ENCODE measurements at places on chromosomes 1 and 21.

GRCh38 chr1:12102066-12102465 is 39.0 kb downstream of the TNFRSF8 start:
- DNase-seq, result no peak

GRCh38 chr1:74344387-74344786 is 109.2 kb downstream of the TNNI3K start:
- DNase-seq, result no peak

DNA sequence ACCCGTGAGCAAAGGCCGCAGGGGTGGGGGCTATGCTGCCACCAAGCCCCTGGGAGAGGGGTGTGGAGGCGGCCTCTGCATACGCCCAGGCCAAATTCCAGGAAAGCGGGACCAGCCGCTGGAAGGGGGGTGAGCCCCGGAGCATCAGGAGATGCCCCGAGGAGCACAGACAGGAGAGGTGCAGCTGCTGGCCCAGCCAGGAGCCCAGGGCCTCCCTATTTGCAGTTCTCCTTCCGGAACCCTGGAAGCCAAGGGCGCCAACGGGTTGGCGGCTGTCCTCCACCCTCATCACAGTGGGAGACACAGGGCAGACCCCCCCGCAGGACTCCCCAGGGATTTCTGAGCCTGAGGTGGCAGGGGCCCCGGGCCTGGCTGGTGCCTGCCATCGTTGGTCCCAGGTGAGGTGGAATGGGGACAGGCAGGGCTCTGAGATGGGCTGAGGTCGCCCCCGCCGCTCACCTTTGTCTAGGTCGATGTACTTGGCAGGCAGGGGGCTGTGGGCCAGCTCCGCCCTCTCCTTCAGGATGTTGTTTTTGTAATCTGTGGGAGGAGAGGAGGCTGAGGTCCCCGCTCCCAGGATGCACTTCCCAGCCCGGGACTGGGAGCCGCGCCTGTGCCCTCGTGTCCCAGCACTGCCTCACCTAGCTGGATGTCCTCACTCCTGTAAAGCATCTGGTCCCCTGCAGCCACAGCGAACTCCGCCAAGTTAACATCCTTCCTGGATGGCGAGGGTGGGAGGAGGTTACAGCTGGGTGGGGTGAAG is 4.4 kb upstream of the DVL1 start:
- DNase-seq, result no peak

GRCh38 chr1:100443811-100444571 is 91.7 kb downstream of the CDC14A start:
- no peak for DNase-seq

DNA sequence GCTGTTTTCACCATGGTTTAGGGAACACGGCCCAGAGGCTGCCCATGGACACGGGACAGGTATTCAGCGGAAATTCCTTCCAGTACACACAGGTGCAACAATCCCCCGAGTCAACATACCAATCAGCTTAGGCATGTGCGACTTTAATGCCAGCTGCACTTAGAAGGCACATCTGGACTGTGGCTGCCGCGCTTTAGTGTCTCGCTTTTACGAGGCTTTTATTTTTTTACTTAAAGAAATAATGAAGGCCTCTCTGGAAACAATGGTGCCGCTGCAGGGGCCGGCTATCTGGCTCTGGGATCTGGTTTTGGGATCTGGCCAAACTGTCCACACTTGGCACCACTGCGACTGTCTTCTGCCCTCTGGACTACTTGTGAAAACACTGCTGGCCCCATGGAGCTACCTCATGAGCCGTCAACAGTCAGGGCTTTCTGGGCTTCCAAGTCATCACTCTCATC is 55.5 kb downstream of the SLC66A1 start:
- DNase-seq, result no peak

- DNase-seq, result no peak
These were observed 33.9 kb upstream of the ATP2B4 start for GRCh38 chr1:203592730-203593129.

- no peak for DNase-seq
These were observed 178.9 kb upstream of the C1orf105 start for GRCh38 chr1:172241540-172241939.

GRCh38 chr21:25862596-25862995 is 127.8 kb downstream of the GABPA start:
- no peak for DNase-seq

DNA sequence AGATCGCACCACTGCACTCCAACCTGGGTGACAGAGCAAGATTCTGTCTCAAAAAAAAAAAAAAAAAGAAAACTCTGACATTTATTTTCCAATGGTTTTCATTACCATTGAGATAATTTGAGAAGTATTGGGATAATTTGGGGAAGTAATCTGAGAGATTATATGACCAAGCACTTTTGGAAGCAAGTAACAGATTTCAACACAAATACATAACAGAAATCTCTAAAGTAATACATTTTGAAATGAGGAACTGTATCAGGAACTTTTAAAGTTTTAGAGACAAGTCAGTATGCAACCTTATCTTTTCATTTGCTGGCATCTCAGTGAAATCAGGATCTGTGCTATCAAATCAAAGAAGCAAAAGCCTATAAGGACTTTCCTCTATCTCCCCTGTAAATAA is 25.4 kb upstream of the SLC16A1 start:
- no peak for DNase-seq

DNA sequence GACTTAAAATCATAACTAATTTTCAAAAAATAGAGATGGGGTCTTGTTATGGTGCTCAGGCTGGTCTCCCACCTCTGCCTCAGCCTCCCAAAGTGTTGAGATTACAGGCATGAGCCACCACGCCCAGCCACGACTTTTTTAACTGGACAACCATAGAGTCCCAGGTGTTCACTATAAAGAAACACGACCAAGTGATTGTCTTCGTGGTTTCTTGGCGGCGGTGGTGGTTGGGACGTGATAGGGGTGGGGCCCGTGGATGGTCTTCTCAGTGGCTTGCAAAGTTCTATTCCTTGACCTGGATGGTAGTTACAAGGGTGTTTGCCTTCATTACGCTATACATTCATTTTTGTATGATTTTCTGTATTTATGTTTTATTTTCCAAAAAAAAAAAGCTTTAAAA is 34.6 kb upstream of the COX20 start:
- no peak for DNase-seq

- DNase-seq, result no peak
These were observed 50.5 kb upstream of the GADD45A start for GRCh38 chr1:67634396-67634935.

GRCh38 chr1:164712131-164713036 is 153.4 kb downstream of the PBX1 start:
- DNase-seq, result no peak

- DNase-seq, result no peak
These were observed 29.3 kb downstream of the SLC5A9 start for GRCh38 chr1:48251821-48252220.

- no peak for DNase-seq
These were observed 11.8 kb upstream of the STMN1 start for GRCh38 chr1:25917996-25918395.

DNA sequence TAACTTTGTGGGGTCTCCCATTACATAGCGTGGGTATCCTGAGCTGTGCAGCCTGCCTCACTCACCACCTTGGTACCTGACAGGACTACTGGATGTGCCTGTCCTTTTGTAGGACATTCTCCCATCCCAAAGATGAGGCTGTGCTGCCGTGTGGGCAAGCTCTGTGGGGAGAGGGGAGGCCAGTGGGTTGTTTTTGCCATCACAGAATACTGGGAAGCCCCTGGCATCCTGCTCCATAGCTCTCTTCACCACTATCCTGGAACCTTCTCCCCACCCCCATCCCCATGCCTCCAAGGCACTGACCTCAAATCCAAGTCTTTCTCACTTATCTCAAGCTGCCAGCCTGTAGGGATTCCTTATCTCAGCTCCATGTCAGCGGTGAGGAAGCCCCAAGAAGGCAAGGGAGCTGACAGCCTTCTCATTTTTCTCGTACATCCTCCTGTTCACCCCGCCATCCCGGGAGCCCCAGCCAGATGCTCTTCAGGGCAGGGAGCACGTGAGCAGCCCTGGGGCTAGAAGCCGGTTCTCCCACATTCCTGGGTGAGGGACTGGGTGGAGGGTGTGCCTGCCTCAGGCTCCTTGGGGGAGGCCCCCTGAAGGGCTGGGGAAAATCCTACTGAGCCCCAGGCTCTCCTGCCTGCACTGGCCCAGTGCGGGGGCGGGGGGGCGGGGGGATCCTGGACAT is 2.4 kb upstream of the ELF3 start:
- DNase-seq, result no peak

DNA sequence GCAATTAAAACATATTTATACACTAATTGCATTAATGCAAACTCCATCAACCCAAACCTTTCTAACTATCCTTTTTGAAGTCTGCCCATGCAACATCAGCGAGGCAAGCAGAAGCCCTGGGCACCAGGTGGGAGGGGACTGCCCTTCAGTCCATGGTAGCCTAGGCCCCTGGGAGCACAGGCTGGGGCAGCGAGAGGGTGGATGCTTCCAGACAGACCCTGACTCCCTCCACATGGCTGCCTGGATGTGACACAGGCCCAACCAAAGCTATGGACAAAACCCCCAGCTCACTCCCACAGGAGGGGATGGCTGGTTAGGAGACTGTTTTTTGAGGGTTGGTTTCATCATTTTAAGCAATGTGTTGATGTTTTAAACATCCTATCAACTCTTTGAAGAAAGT is 17.8 kb upstream of the LRRC47 start:
- no peak for DNase-seq
